ENCODE measurements at places on chromosomes 12 and 14.

- no peak for DNase-seq
Observed at GRCh38 chr12:80766210-80766609, 49.5 kb downstream of the MYF5 start.

GRCh38 chr14:21191261-21191808, 35.5 kb upstream of the OR5AU1 start:
- DNase-seq = no peak

DNA sequence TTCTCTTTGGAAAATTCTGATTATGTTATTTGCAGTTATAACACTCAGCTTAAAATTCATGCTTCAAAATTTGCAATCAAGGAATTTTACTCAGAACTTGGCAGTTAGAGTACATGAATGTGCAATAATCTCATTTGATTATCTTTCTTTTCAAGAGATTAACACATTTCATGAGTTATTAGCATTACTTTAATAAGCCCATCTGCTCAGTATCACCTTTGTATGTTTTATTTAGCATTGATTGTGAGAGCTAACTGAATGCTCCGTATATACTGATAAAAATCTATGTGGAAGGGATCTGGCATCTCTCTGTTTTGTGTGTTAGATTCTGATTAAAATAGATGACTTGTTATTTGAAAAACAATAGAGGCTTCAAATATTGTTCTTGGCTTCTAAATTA, 55.6 kb upstream of the CPNE8 start:
- DNase-seq = no peak

- DNase-seq = peak; percentile 24
Observed at GRCh38 chr12:75208856-75209811, 505 bp downstream of the KCNC2 start.

DNA sequence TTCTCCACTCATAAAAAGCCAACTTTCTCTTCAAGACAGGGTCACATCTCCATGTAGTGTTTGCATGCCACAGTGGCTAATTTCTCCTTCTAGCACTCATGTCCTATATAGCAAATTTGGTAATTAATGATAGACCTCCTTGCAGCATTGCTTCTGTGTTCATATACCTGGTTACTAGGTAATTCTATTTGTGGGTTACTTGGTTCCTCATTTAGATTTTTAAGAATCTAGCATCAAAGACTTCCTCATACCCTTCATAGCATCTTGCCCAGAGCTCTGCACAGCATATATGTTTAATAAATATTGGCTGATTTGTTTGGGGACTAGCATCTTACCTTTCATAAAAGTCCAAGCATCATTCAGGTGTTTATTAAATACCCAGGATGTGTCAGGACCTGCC, 152.1 kb downstream of the DUSP6 start:
- no peak for DNase-seq

DNA sequence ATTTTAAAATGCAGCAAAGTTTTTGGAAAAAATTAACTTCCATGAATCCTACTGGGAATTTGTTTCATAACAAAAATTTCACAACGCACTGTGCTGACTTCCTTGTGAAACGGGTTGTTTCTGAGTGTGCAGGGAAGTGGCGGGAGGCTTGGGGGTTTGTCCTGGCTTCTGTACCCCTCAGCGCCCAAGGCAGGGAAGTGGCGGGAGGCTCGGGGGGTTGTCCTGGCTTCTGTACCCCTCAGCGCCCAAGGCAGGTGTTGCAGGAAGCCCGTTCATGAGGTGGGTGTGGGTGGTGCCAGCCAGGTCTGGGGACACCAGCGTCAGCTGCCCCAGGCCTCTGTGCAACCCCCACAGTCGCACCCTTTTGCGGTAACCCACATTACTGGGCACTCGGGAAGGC, 25.1 kb downstream of the ADGRD1 start:
- DNase-seq = no peak

DNA sequence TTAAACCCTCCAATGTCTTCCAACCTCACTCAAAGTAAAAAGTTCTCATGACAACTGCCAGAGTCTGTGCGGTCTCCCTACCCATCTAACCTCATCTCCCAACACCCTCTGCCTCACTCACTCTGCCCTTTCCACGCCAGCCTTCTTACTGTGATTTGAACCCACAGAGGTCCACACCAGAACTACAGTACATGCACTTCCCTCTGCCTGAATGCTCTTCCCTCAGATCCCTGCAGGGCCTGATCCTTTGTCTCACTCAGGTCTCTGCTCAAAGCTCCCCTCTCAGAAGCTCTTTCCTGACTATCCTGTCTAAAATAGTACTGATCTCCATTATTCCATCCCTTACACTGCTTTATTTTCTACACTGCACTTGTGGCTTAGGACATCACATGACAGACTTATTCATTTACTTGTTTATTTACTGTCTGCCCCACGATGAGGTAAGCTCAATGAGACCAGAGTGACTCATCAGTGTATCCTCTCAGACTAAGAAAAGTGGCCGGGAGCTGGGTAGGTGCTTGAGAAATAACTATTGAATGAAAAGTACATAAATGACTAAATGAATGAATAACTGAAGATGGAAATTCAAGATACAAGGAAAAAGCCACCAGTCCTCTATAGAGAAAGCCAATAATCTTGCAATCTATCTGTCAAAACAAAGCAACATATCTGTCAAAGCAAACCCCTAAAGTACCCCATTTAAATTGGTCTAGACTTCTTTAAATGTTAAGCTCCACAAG, 17.1 kb downstream of the POMT2 start:
- DNase-seq = peak; percentile 26

DNA sequence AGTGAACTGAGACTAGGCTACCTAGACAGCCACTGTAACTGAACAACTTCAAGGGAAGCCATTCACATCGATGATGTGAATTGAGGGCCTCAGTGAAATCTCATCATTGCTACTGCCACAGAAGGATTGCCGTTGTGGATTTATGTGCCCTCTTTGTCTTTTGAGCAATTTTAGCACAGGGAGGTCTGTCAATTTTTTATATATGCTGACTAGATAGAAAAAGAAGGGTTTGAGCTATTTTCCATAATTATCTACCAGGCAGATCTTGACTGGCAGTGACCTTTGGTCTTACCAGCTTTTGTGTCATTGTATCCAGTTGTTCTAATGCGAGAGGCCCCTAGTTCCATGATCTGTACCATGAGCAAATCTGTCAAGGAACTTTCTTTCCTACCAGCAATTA, 179.4 kb downstream of the ERC1 start:
- no peak for DNase-seq

DNA sequence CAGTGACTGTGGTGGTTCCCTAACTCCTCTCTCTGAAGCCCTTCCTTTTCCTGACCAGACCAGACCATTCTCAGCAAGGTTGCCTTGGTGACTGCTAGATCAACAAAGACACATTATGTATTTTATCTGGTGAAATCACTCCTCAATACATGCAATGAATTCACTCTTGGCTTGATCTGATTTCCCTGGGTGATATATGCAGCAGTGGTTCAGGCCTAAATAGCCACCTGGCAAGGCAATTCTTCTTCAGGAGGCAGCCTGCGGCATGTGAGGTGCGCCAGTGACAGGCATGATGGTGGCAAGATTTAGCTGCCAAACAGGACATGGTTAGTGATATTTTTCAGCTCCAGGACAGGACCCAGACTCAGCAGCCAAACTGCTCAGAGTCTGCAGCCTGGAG, 350.3 kb upstream of the CCDC196 start:
- DNase-seq = no peak

DNA sequence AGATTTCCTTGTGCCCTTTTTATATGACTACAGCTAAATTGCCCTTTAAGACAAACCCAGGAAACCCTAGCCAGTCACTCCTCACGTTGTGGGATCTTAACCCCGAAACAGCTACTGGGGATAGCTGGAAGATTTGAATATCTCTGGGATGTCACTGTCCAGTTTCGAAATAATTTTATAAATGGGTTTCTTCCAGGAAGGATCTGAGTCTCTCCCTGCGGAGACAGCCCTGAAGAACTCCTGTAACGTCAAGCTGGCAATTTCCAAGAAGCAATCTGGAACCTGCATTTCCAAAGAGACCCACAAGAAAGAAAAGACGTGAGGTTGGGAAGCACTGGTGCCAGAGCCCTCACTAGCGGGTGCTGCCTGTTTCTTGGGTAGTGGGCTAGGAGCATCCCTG, 20.9 kb downstream of the PROX2 start:
- no peak for DNase-seq

GRCh38 chr12:50186681-50187080, 19.5 kb upstream of the CERS5 start:
- DNase-seq = no peak

- DNase-seq = no peak
Observed at GRCh38 chr12:125978286-125978685, 913.1 kb downstream of the AACS start.

DNA sequence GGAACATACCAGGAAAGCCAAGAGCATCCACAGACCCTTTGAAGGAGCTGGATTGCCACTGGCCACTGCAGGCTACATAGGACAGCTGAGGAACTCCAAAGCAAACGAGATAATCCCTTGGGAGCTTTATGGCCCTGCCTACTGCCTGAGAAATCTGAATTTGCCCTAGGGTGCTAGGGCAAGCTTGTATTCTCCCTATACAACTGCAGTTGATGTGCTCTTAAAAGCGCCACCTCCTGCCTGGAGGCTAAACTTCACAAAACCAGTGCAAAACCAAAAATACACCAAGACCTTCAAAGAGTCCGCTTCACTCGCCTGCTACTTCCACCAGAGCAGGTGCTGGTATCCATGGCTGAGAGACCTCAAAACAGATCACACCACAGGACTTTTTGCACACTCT, 99.6 kb upstream of the KRR1 start:
- DNase-seq = no peak

DNA sequence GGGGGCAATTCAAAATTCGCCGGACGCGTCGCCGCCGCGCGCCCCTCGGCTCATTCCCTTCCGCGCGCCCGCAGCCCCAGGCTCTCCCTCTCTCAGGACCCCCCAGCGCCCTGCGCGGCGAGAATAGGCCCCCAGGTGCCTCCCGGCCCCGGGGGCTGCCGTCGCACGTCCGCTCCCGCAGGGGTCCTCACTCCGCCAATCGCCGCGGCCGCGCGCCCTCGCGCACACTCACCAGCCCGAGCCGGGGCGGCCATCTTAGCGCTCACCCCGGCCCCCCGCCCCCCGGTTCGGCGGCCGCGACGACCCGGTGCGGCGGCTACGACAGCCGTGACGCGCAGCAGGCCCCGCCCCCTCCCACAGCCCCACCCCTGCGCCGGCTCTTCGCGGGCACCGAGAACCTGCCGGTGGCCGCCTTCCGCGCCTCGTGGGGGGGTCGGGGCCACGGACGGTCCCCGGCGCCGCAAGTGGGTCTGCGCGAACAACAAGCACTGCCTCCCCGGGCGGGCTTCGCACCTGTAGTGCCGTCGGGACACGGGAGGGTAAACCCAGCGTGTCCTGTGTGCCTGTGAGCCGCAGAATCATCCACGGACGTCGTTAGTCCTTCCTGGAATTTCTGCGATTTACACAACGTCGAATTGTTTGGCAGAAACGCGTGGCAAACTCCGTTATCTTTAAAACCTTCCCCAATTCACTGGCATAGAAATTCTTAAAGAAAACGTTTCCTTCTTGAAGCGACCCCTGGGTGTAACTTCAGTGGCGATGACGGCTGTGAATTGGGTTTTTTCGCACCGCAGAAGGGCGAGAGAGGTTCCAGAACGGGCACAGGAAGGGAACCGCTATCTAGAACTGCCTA, 2.5 kb downstream of the USP44 start:
- peak; percentile 73 for DNase-seq

GRCh38 chr12:74382983-74383382, 154.7 kb upstream of the ATXN7L3B start:
- no peak for DNase-seq

DNA sequence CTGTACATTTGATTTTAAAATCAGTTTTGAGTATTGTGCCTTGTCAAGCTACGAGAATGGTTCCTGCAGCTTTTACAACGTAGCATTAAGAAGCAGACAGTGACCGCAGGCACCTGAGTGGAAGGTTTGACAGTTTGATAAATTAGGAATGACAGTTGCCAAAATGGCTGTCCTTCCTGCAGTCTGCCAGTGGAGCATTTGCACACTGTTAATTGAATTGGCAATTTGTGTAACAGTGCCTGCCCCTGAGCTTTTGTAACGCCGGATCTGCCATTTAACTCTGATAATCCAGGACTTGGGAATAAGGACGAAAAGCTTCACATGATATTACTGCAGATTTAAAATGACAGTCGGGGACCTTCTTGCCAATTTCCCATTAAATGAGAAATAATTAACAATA, 385.3 kb downstream of the NPAS3 start:
- no peak for DNase-seq

DNA sequence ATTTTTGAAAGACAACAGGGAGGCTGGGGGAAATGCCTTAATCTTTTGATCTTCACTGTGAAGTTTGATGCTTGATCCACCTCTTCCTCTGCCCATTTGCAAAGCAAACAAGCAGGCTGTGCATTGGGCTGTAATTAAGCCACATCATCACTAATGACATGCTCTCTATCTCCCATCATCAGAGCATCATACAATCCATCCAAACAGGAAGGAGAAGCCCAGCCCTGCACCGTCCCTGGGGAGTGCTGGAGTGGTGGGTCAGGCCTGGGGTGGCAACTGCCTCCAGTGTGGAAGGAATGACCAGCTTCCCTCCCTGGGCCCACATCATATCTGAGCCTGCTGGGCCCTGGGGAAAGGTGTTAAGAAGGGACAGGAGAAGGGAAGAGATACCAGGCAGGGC, 6.9 kb upstream of the KRT74 start:
- DNase-seq = no peak

DNA sequence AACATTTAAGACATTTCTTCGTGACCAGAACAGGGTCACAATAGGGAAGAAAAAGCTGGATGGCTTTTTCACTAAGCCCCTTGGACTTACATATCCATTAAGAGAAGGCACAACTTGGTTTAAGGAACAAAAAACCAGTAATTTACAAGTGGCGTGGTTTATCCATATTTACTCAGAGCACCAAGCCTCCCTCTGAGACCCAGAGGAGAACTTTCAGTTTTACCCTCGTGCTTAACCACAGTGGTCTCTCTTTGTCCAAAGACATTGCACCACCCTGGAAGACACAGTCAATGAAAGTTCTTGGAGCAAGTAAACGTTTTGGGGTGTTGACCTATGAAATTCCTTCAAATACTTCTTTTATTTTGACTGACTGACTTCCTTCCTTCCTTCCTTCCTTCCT, 52.5 kb downstream of the SSPN start:
- no peak for DNase-seq
